Renal pelvis (tissue), 12 donors: ENCODE measurements at places on chromosomes 6 and 20.

DNA sequence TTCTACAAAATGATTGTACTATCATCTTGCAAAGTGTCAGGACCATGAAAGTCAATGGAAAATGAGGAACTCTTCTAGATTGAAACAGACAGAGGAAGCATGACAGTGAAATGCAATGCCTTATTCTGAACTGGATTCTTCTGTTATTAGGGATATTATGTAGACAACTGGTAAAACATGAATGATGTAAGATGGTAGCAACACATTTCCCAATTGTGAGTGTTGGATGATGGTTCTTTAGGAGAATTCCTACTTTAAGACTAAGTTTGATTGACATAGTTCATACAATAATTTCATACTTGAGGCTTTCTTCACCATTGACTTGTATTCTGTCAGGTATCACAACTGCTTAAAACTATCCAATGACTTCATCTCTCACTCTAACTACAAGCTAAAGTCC is 4.5 kb downstream of the UBE3D start:
- no peak for DNase-seq

GRCh38 chr6:37433657-37434271 is 743 bp downstream of the CMTR1 start:
- no peak for DNase-seq

GRCh38 chr6:11279284-11279689 is 46.8 kb upstream of the NEDD9 start:
- DNase-seq: no peak

- no peak for DNase-seq
These were observed 288.3 kb downstream of the NRN1 start for GRCh38 chr6:5718231-5718947.

DNA sequence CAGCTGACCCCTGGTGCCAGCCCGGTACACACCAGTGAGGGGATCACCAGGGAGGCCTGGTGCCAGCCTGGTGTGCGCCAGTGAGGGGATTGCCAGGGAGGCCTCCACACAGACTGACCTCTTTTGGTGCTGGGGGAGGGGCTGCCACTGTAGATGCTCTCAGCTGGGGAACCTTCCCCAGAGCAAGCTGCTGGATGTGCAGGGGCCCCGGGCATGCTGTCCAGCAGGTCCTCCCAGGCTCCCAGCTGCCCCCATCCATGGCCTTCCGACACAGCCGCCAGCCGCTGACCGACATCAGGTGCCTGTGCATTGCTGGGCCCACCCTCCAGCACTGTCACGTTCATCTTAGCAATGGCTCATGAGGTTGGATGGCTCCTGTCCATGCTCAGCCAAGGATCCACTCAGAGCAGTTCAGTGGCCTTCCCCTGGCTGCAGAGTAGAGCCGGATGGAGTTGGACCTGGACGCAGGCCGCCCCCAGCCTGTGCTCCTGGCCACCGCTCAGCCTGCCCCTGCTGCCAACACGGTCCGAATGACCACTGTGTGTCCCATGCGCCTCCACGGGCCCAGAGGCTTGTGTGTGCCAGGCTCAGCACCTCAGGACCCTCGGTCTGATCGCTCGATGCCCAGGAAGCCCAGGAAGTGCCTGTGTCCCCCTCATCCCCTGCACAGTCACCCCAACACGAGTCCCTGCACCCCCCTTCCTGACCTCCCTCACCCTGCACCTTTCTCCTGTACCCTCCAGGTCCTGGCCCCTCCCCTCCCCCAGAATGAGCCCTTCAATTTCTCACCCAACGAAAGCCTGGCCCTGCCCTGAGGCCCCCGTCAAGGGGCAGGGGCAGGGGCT is 95.7 kb downstream of the YTHDF1 start:
- DNase-seq: no peak

- no peak for DNase-seq
These were observed 2.6 kb downstream of the TFEB start for GRCh38 chr6:41732591-41733359.
